ENCODE measurements at places on chromosomes 1 and 21.

- no peak for DNase-seq
Observed at GRCh38 chr21:14557413-14557812, 11.3 kb upstream of the SAMSN1 start.

- DNase-seq: no peak
Observed at GRCh38 chr1:5567839-5568238, 424.4 kb downstream of the NPHP4 start.

DNA sequence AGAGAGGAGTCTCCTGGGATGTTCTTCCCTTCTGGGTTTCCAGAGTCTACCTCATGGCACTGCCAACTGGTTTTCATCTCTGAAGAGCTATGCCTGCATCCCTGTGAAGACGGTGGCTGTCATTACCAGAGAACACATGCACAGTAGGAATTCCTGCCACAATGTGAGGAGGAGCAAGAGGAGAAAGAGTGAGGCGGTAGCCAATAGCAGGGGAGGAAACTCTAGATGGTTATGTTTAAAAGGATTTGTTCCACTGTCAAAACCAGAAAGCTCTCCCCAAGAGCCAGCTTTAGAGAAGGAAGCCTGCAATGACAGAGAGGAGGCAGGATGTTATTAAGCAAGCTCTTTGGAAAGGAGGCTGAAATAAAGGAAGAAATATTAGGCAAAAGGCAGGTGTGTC, 12.3 kb downstream of the LMX1A start:
- DNase-seq: no peak

GRCh38 chr1:180343921-180344769, 114.1 kb downstream of the LHX4 start:
- DNase-seq: peak; percentile 61

DNA sequence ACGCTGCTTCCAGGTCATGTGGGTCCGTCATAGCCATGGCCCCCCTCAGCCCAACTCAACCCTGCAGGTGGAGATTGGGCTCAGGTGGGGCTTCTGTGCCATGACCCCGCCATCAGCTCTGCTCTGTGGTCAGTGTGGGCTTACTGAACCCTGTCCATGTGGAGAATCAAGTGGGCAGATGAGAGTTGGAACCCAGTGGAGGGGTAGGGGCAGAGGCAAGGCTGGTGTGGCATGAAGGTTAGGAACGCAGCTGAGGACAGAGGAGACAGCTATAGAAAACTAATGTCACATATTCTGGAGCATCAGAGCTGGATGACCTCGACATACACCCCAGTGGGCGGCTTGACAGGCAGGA, 355.9 kb downstream of the PTPRU start:
- no peak for DNase-seq

- no peak for DNase-seq
Observed at GRCh38 chr1:38677311-38677710, 182.3 kb downstream of the RRAGC start.

DNA sequence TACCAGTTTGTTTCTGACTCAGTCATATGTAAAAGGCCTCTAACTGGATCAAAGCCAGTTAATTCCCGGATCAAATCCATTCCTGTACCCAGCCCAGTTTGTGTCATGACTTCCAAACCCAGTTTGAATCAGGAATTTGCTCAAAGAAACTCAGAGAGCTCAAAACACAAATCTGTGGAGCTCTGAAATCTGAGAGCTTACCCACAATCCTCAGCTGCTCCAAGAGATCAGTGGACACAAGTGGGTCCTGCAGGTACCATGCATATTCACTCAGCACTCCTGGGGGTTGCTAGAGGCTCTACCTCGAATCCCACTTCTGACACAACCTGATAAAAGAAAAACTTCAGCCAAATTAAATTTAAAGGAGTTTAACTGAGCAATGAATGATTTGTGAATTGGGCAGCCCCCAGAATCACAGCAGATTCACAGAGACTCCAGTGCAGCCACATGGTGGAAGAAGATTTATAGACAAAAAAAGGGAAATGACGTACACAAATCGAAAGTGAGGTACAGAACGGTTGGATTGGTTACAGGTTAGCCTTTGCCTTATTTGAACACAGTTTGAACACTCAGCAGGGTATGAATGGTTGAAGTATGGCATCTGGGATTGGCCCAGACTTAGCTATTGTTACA, 11.9 kb upstream of the MRPL55 start:
- no peak for DNase-seq

DNA sequence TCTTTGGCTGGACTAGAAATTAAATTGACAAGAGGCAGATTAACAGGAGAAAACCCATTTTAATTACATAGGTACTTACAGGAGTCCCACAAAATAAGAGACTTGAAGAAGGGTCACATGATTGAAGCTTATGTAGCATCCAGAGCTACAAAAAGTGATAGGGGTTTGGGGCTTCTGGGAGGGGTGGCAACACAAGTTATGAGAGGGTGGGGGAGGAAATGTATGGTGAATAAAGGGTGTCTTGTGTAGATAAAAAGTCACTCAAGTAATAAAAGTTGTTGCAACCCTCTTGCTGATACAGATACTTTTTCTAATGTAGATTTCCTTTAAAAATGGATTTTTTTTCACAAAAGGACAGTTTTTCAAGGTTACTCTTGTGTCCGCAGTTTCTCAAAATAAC, 24.0 kb downstream of the USP25 start:
- no peak for DNase-seq
